GM23338 (cell line): ENCODE measurements at places on chromosomes 1 and 21.
A peak's percentile ranks its signal among the peaks of the same experiment; 100 is the strongest.

- DNase-seq = peak; percentile 10
Measured at GRCh38 chr1:168260393-168260792, 20.3 kb upstream of the TBX19 start.

- DNase-seq = no peak
Measured at GRCh38 chr1:25992689-25993171, 5.1 kb downstream of the PAFAH2 start.

DNA sequence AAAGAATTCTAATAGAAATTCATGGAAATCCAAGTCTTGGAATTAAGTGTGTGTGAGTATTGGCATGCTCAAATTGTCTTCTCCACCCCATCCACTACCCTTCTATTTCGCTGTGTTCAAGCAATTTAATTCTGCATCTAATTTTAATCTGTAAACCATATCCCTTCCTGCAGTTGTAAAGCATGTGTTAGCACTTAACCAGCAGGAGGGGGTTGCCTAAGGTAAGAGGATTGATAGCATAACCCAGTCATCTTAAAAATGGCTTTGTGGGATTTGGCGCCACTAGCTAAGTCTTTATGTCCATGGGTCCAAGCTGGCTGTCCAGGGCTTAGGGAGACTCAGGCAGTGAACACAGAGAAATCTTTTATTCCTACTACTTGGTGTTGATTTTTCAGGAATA, 210.3 kb downstream of the PTPRC start:
- DNase-seq = no peak

DNA sequence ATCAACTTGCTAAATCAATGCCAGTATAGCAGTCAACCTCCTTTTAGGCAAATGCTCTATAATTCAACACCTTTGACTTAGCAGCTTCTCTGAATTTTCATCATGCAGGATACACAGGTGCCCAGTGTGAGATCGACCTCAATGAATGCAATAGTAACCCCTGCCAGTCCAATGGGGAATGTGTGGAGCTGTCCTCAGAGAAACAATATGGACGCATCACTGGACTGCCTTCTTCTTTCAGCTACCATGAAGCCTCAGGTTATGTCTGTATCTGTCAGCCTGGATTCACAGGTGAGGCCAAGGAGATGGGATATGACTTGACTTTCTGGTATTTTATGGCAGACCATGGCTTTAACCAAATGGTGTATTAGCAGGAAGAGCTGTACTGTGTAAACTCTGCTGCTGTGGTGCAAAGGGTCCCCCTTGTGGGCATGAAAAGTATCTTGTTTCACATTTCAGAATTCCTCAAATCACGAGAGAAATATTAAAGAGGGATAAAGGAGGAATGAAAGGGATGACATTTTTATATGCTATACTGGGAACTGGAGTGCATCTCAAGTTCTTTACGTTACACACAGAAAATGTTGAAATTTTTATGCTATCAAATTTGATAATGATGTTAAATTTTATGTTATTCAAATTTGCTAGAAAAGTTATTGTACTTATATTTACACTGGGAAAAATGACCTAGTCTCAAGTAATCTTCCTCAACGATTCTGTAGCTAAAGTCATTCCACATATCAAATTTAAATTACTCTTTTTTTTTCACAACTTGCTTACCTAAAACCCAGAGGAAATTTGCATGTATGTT, 88.9 kb downstream of the CRB1 start:
- peak; percentile 72 for DNase-seq

GRCh38 chr1:200314085-200314750, 95.6 kb downstream of the ZNF281 start:
- DNase-seq = no peak

GRCh38 chr1:210241121-210241520, 8.5 kb downstream of the SERTAD4 start:
- no peak for DNase-seq

- DNase-seq = no peak
Measured at GRCh38 chr1:119617751-119618691, 30.0 kb downstream of the ZNF697 start.

DNA sequence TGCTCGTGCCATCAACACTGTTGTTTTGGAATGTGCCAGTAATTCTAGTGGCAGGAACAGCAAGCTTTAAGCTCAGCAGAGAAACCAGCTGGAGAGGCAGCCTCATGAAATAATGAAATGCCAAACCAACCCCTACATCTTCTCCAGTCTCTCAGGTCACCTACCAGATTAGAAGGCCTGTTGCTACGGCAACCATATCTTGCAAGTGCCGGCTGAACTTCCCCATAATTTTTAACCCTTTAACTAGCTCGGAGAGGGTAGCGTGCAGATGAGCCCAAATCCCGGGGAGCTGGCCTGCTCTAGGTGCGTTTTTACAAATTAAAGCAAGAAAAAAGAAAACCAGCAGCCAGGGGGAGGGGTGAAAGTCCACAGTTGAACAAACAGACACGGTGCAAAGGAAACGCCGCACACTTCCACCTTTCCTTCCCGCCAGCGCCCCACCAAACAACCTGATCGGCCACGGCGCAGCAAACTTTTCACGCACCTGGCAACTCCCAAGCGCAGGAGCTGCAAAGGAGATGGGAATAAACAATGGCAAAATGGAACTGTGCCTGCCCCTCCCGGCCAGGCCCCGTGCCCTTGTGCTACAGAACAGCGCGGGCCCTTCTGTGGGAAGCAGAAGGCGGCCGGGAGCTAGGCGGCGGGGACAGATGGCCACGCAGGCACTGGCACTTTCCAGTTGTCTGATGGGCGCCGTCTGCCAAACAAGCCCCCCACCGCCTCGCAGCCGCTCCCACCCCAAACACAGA, 50.1 kb downstream of the SSBP3 start:
- no peak for DNase-seq

GRCh38 chr1:28123461-28123961, 35.1 kb upstream of the EYA3 start:
- DNase-seq = no peak

GRCh38 chr21:34661848-34662247, 6.9 kb upstream of the CLIC6 start:
- no peak for DNase-seq

GRCh38 chr1:148308832-148309458, 156.9 kb upstream of the NBPF11 start:
- peak; percentile 79 for DNase-seq

DNA sequence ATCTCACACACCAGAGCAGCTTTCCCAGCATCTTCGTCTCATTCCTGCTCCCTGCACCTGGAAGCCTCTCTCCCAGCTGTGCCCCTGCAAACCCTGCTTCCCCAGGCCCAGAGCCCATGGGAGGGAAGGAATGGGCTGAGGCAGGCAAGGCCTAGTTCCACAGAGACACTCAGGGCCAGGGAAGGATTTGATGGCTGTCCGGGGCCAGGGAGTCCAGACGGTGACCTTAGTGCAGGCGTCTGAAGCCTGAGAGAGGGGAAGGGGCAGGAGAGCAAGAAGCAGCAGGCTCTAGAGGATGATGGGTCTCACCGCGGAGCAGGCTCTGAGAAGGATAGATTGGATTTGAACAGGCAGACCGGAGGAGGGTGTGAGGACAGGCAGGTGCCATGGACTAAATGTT, 22.2 kb upstream of the TNNI1 start:
- DNase-seq = no peak

GRCh38 chr1:3062616-3063378, 6.2 kb upstream of the PRDM16 start:
- DNase-seq = peak; percentile 70

GRCh38 chr1:203316626-203317093, 11.3 kb downstream of the BTG2 start:
- no peak for DNase-seq

DNA sequence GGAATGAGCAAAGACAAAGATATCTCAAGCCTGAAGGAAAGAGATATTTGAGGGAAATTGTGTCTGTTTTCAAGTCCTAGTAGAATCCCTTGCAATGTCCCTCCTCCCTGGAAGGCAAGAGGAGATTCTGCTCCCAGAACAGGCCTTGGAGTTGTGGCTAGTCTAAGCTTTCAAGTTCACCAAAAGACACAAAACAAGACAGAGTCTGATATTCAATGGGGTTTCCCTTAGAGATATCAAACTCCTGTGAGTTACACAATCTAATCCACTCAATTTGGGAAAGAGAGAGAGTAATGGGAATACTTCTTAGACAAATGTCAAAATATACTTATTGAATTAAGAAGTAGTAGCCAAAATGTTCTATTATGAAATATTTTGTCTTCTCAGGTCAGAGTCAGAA, 162.8 kb upstream of the ADAMTS5 start:
- no peak for DNase-seq

GRCh38 chr1:19813643-19813960, 1.5 kb downstream of the RNF186 start:
- no peak for DNase-seq

DNA sequence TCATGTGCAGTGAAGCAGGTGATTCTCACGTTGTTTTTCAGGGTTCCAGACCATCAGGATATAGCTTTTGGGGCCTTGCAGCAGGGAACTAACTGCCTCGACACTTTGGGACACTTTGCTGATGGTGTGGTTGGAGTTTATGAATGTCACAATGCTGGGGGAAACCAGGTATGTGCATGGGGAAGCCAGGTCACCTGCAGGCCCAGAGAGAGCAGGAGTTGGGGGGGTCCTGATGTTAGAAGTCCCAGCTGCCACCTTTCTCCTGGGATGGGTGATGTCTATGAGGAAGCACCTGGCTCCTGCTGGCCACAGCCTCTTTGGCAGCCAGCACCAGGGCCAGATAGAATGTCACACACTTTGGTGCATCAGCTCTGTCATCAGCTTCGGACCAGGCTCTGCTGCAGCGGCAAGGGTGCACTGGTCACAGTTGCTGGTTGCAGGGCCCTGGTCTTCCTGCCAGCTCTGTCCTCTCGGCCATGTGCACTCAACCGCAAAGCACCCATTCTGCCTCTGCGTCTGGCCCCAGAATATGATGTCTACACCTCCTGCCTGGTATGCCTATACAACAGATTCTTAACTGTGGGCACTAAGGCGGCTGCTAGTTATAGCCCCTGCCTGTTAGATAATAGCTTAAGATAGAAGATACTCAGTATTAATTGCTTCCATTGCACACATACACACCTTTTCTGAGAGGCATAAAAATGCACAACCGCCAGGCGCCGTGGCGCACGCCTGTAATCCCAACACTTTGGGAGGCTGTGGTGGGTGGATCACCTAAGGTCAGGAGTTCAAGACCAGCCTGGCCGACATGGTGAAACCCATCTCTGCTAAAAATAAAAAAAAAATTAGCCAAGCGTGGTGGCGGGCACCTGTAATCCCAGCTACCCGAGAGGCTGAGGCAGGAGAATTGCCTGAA, 160.7 kb downstream of the PGBD5 start:
- no peak for DNase-seq

DNA sequence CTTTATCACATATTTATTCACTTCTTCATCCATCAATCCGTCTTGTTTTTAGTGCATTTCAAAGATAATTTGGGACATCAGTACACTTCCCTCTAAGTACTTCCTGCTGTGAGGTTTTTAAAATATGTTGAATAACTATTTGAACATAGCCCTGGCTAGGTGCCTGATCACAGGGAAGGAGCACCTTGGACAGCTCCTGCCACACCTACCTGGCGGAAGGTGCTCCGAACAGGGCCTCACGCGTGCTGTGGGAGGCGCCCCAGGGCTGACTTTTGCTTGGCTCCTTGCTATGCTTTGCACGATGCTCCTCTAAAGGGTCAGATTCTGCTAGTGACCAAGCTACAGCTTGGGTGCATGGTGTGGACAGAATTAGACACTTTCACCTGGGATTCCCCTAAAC, 4.9 kb upstream of the ATXN7L2 start:
- DNase-seq = peak; percentile 77

DNA sequence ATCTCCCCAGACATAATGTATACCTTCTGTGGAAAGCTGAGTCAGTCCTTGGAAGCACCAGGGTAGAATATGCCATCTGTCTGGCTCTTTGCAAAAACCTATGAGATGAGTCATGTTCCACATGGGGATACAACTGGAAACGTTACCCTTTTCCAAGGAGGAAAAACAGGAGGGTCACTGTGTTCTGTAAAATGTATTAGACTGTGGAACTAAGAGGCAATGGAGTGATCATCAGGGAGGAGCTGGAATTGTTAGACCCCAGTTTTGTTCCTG, 16.1 kb upstream of the PSMD4 start:
- DNase-seq = no peak

DNA sequence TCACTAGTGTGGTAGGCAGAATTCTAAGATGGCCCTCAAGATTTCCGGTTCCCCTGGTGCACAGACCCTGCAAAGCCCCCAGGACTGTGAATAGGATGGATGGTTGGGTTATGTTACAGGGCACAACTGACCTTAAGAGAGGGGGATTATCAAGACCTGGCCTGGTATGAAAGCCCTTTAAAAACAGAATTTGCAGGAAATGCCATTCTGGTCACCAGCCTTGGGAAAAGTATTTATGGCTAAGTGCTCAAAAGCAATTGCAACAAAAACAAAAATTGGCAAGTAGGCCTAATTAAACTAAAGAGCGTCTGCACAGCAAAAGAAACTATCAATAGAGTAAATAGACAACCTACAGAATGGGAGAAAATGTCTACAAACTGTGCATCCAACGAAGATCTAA, 144.7 kb upstream of the EDN2 start:
- DNase-seq = no peak

DNA sequence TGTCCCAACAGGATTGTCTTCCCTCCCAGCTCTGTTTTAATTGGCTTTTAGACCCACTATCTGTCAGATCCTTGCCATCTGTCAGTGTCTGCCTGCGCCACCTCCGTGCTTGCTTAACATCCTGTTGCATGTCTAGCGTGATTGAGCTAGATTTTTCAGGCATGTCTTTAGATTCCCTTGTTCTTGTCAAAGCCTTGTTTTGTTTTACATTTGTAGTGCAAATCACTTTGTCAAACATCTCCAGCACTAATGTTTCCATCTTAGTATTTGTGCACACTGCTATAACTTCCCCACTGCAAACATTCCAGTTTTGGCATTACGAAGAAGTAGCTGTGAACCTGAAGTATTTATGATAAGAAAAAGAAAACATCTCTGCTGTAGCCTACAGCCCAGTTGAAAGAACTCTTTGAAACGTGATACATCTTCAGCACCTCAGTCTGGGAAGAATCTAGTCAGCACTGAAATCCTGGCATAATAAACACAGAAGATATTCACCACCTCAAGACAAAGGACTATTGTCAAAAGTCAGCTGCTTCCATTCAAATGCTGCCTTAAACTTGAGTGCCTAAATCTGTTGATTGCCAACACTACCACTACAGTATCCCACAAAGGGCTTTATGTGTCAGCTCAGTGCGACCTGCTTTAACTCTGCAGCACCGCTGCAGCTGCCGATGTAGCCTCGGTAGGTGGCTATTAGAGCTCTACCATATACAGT, 105.0 kb downstream of the FNBP1L start:
- DNase-seq = peak; percentile 68

GRCh38 chr1:17540255-17541001, 930 bp downstream of the ARHGEF10L start:
- DNase-seq = peak; percentile 97

DNA sequence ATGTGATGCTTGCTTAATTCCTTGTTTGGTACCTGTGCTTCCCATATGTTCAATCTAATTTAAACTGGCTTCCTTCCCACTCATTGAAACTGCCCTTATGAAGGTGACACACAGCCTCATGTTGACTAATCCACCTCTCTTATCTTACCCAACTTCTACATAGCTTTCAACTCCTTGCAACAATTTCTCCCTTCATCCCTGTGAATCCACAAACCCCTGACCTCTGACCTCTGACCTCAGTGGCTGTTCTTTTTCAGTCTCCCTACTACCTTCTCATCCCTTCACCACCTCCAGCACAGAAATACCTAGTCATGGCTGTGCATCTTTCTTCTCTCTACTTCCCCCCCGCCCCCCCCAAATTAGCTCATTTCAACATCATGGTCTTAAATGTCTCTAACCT, 144.5 kb downstream of the TTLL7 start:
- DNase-seq = no peak

- DNase-seq = no peak
Measured at GRCh38 chr1:15479654-15480347, 3.9 kb downstream of the CELA2B start.

- DNase-seq = no peak
Measured at GRCh38 chr21:34704119-34704518, 35.3 kb downstream of the CLIC6 start.
